Type B pancreatic cell (in vitro differentiated cells): ENCODE measurements at places on chromosomes 6 and 20. TPM values are rescaled to one million over a fixed set of nuclear protein-coding genes. Genes with fewer than 3 reads are reported as not detected.

- peaks cover 6% of the 10 kb centered on the region for H3K4me1 ChIP-seq
- no peaks in the 10 kb centered on the region for H3K27me3 ChIP-seq
- no peak overlapping the region for H3K27ac ChIP-seq
- no peak overlapping the region for H3K4me3 ChIP-seq
These were observed 53.2 kb upstream of the BMP2 start for GRCh38 chr20:6714279-6714711.

The GPR6 gene
- total RNA-seq: not detected in 2 replicates

- H3K27ac ChIP-seq: no peak overlapping the region
- no peak for DNase-seq
- no peaks in the 10 kb centered on the region for H3K27me3 ChIP-seq
- no peaks in the 10 kb centered on the region for H3K36me3 ChIP-seq
- no peaks in the 10 kb centered on the region for H3K4me1 ChIP-seq
These were observed 47.1 kb downstream of the HAO1 start for GRCh38 chr20:7893014-7893730.

DNA sequence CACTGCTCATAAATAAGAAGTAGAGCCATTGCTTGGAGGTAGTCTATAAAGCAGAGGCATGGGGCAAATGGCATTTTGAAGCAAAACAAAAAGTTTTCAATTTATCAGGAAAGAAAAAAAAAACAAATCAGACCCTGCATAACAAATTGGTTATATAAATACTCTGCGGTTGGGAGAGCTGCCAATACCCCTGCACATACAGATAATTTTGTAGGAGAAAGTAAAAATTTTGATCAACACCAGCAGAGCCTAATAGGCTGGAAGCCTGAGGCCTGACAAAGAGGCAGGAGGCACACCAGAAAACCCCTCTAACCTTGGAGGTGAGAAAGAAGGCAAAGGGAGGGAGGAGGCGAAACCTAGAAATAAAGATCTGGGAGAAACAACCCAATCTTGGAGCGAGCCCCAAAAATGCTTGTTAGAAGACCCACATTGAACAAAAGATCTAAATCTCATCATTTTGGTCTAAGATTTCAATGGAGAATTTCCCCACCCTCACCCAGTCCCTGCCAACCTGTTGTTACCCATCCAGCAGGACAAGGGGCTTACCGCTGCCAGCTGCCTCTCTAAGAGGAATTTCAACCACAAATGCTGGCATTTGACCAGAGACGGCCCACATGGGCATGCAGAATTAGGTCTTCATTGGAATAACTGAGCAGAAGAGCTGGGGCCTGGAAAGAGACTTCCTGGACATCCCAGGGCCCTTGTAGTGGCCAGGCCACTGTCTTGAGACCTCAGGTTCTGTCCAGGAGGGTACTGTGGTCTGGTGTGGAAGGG, 28.4 kb downstream of the FOXA2 start:
- no peak overlapping the region for H3K4me3 ChIP-seq
- no peaks in the 10 kb centered on the region for H3K36me3 ChIP-seq
- no peak for DNase-seq
- peaks cover 79% of the 10 kb centered on the region for H3K27me3 ChIP-seq
- no peak overlapping the region for H3K27ac ChIP-seq
- no peaks in the 10 kb centered on the region for H3K4me1 ChIP-seq

The CYP39A1 gene
- total RNA-seq: 4.8 and 6.7 TPM in 2 replicates

DNA sequence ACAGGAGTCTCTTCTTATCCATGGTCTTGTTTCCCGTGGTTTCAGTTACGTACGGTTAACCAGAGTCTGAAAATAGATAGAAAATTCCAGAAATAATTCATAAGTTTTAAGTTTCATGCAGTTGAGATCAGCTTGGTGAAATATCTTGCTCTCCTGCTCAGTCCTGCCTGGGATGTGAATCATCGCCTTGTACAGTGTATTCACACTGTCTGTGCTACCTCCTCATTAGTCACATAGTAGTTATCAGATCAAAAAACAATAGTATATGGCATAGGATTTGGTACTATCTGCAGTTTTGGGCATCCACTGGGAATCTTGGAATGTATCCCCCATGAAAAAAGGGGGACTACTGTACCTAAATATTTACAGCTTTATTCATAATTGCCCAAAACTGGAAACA, 22.7 kb upstream of the MOCS1 start:
- H3K27ac ChIP-seq: no peak overlapping the region
- H3K4me1 ChIP-seq: peaks cover 8% of the 10 kb centered on the region
- H3K36me3 ChIP-seq: no peaks in the 10 kb centered on the region
- H3K27me3 ChIP-seq: no peaks in the 10 kb centered on the region

The MUCL3 gene
- total RNA-seq: 0.31 and 3.5 TPM in 2 replicates

The NCOA7 gene
- 29.9 and 54.0 TPM in 2 replicates for total RNA-seq

DNA sequence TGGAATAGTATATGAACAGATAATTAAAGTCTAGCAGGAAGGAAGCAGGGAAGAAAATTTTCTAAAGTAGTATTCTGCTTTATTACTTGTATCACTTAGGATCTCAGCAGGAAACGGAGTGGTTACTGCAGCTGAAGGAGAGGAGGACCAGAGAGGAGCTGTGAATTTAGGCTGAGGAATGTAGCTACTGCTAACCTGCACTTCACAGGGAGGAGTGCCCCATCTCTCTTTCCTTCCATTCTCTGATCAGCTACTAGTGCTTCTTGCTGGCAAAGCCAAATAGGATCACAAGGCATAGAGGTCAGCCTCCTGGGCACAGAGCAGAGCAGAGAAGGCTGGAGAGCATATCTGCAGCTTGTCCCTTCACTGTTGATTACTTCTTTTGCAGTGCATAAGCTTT, 205.3 kb upstream of the ASCC3 start:
- no peak overlapping the region for H3K27ac ChIP-seq
- H3K4me3 ChIP-seq: no peak overlapping the region
- H3K36me3 ChIP-seq: no peaks in the 10 kb centered on the region
- no peaks in the 10 kb centered on the region for H3K27me3 ChIP-seq

- no peaks in the 10 kb centered on the region for H3K36me3 ChIP-seq
- peaks cover 4% of the 10 kb centered on the region for H3K27me3 ChIP-seq
- H3K27ac ChIP-seq: no peak overlapping the region
- peaks cover 15% of the 10 kb centered on the region for H3K4me1 ChIP-seq
- no peak overlapping the region for H3K4me3 ChIP-seq
These were observed 6.3 kb upstream of the NXT1 start for GRCh38 chr20:23344336-23344735.

DNA sequence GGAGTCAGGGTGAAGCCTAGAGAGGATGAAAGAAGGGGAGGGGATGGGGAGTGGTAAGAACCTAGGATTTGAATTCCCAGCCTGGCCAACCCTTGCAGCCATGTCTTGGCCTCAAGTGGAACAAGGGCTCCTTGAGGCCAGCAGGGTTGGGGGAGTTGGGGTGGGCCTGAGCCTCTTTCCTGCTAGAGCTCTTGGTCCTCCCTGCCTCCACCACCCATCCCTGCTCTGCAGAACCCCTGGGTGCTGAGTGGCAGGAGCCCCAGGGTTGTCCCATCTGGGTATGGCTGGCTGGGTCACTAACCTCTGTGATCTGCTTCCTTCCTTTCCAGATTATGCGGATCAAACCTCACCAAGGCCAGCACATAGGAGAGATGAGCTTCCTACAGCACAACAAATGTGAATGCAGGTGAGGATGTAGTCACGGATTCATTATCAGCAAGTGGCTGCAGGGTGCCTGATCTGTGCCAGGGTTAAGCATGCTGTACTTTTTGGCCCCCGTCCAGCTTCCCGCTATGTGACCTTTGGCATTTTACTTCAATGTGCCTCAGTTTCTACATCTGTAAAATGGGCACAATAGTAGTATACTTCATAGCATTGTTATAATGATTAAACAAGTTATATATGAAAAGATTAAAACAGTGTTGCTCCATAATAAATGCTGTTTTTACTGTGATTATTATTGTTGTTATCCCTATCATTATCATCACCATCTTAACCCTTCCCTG, 8.3 kb downstream of the VEGFA start:
- no peak for DNase-seq
- peaks cover 26% of the 10 kb centered on the region for H3K4me1 ChIP-seq
- H3K36me3 ChIP-seq: peaks cover 20% of the 10 kb centered on the region
- H3K27ac ChIP-seq: no peak overlapping the region
- H3K27me3 ChIP-seq: no peaks in the 10 kb centered on the region

- H3K27ac ChIP-seq: no peak overlapping the region
- H3K36me3 ChIP-seq: peaks cover 4% of the 10 kb centered on the region
- DNase-seq: no peak
- peaks cover 5% of the 10 kb centered on the region for H3K4me1 ChIP-seq
- H3K27me3 ChIP-seq: peaks cover 28% of the 10 kb centered on the region
These were observed 30.3 kb downstream of the LAMA4 start for GRCh38 chr6:112224088-112224487.

DNA sequence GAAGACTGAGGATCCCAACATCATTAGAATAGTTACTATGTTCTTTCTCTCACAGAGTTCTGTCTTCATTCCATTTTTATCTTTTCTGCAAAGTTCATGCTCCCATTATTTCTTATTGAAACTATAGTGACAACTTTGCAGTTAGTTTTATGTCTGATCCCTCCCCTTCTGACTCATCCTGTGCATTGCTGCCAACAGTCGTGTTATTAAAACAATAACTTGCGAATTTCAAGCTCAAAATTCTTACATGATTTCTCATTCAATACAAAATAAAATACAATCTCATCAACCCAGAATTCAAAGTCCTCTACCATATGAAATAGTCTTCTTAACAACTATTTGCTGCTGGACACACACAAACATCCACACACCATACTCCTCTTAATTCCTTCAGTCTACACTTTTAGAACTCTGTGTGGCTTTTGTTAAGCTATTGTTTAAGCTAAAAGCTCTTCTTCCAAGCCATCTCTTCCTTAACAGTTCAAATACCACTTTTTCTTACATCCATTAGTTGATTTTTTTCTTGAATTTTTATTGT, 261.4 kb upstream of the IRAK1BP1 start:
- H3K27me3 ChIP-seq: no peaks in the 10 kb centered on the region
- no peaks in the 10 kb centered on the region for H3K4me1 ChIP-seq
- no peak overlapping the region for H3K27ac ChIP-seq
- no peak overlapping the region for H3K4me3 ChIP-seq
- H3K36me3 ChIP-seq: no peaks in the 10 kb centered on the region

The OR2H1 gene
- not detected in 2 replicates for total RNA-seq

- H3K4me3 ChIP-seq: no peak overlapping the region
- H3K27ac ChIP-seq: no peak overlapping the region
- no peaks in the 10 kb centered on the region for H3K4me1 ChIP-seq
- H3K36me3 ChIP-seq: no peaks in the 10 kb centered on the region
These were observed 1548.7 kb downstream of the GRIK2 start for GRCh38 chr6:102942206-102942605.

GRCh38 chr6:69866770-69867638, 648 bp downstream of the COL19A1 start:
- H3K4me1 ChIP-seq: peaks cover 14% of the 10 kb centered on the region
- no peaks in the 10 kb centered on the region for H3K36me3 ChIP-seq
- DNase-seq: peak; percentile 77
- peak overlapping the region; percentile 36 for H3K27ac ChIP-seq
- peaks cover 69% of the 10 kb centered on the region for H3K27me3 ChIP-seq

DNA sequence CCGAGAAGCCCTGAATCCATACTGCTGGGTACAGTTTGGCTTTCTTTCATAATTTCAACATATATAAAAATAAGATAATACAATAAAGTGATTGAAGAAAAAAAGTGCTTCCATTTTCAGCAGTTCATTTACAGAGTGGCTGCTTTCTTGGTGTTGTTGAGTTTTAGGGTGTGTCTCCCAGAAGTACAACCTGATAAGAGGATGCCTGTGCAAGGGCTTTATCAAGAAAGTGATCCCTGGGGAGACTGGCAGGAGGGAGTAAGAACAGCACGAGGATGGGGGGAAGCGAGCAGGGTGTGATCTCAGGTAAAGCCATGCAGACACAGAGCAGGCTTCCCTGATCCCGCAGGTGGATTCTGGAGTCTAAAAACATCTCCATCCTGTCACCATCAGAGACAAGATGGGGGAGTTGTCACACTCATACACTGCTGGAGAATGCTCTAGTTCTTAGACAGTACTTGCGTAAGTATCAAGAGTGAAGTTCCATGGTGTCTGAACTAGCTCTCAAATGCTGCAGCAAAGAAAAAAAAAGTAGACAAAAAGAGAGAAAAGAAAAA, 395.9 kb downstream of the CDH26 start:
- H3K27ac ChIP-seq: no peak overlapping the region
- H3K4me3 ChIP-seq: no peak overlapping the region
- no peaks in the 10 kb centered on the region for H3K36me3 ChIP-seq
- no peaks in the 10 kb centered on the region for H3K4me1 ChIP-seq
- H3K27me3 ChIP-seq: no peaks in the 10 kb centered on the region

The CD93 gene
- total RNA-seq: 0.05 TPM in 1 of 2 replicates, not detected in the other

DNA sequence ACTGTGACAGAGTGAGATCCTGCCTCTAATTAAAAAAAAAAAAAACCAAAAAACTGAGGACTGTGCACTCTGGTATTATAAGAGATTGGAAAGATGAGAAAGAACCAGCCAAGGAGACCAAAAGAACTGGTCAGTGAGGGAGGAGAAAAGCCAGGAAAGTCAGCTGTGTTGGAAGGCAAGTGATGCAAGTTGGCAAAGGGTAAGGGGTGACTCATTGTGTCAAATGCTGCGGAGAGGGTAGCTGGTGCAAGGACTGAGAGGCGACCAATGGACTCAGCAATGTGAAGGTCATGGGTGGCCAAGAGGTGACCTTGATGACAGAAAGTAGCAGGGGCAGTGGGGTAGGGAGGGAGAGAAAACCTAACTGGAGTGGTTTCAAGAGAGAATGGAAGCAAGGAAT, 27.4 kb upstream of the LRRN4 start:
- no peaks in the 10 kb centered on the region for H3K4me1 ChIP-seq
- no peaks in the 10 kb centered on the region for H3K36me3 ChIP-seq
- H3K27me3 ChIP-seq: no peaks in the 10 kb centered on the region
- no peak overlapping the region for H3K27ac ChIP-seq

The SGK2 gene
- total RNA-seq: 9.9 and 10.7 TPM in 2 replicates

DNA sequence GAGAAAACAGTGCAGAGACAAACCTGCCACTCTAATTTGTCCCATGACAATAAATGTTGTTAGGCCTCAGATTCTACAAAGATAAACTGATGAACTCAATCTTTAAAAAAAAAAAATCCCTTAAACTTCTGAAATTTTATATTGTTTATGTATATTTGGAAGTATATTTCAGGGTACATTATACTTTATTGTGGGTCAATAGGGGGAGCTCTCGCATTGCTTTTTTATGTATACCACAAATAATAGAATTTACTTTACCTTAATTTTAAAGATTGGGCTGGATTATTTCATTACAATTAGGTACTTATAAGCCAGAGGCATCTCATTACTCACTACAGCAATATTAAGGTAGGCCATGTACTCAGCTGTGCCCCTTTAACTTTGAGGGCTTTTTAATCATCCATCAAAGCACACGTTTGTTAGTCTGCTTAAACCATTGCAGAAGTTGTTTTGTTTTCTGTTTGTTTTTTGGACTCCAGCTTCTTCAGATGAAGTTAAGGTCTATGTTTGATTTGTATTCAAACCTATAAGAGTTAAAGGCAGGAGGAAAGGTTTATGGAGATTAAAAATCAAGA, 56.3 kb upstream of the EYA4 start:
- peaks cover 19% of the 10 kb centered on the region for H3K27me3 ChIP-seq
- DNase-seq: no peak
- peaks cover 17% of the 10 kb centered on the region for H3K4me1 ChIP-seq
- no peaks in the 10 kb centered on the region for H3K36me3 ChIP-seq

DNA sequence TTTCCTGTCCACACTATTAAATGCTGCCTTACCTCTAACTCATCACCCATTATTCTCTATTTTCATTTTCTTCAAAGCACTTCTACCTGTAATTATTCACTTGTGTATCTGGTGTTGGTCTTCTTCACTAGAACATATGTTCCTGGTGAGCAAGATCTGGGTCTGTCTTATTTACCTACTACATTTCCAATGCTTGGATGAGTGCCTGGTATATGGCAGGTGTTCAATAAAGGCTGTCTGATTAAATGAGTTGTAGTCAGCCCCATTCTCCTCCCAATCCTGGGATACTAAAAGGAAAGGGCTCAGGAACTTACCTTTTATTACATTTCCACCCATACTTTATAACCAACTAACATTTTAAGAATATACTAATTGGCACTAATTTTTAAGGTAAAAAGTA, 61.0 kb downstream of the CEP162 start:
- DNase-seq: no peak
- H3K4me3 ChIP-seq: no peak overlapping the region
- peaks cover 31% of the 10 kb centered on the region for H3K36me3 ChIP-seq
- H3K4me1 ChIP-seq: no peaks in the 10 kb centered on the region
- H3K27me3 ChIP-seq: no peaks in the 10 kb centered on the region
